ENCODE measurements at places on chromosomes 13 and 19. TPM values are rescaled to one million over a fixed set of nuclear protein-coding genes. Genes with fewer than 3 reads are reported as not detected.

The OXGR1 gene
- not detected for total RNA-seq

The CEACAM16 gene
- total RNA-seq, result not detected

The C1QTNF9B gene
- not detected for total RNA-seq

The TMEM145 gene
- total RNA-seq, result 4.9 TPM

DNA sequence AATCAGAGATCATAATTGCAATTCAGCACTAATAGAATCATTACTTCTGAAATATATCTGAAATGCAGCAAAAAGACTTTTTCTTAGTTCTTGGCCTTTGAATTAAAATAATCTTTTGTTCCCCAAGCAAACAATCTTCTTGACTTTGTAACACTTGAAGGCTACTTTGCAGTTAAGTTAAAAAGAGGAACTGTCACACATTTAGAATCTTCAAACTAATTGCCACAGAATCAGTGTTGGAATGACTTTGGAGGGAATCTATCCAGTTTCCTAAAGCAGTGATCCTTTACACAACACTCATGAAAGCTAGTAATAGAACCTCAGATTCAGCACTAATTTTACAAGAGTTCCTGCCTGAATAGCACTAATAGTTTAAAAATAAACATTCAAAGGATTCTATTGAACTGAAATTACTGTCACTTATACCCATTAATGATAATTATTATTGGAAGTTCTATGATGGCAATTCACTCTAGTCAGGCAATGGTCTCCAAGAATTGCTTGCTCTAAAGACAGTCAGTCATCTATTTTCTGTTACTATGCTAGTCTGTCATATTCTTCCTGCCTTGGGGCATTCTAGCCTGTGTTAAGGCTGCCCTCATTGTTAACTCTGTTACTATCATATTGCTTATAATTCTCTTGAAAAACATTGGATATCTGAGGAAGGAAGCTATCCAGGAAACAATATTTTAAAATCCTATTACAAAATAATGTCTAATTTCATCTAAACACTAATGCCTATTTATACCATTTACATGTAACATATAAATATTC is 362.4 kb downstream of the DIAPH3 start:
- DNase-seq, result no peak

DNA sequence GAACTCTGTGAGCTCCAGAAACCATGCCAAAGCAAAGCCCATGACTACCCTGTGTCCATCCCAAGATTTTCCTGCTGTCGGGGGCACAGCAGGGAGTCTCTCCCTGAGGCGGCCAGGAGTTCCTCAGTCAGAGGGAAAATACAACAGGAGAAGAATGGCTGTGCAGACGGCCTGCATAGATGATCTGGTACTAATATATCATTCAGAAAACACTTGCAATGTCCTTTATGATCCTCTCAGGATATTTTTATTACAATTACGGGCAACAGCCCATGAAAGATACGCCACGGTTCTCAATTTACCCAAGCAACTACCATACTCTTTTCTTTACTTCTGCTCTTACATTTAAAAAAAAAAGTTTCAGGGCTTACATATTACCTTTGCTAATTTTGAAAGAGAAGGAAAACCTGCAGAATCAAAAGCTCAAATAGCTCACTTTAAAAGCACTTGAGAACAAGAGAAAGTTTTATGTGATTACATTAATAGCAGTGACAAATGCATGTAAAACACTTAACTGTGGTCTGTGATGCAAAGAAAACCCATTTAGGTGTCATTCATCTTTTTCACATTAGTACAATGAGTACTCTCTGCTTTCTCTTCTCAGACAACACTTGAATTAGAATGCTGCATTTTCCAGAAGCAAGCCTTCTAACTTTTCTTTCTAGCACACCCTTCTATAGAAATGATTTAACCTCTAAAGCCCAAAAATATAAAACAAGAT is 460.8 kb downstream of the KLF5 start:
- no peak for DNase-seq
